ENCODE measurements at places on chromosomes 12 and 14. TPM values are rescaled to one million over a fixed set of nuclear protein-coding genes. Genes with fewer than 3 reads are reported as not detected.

DNA sequence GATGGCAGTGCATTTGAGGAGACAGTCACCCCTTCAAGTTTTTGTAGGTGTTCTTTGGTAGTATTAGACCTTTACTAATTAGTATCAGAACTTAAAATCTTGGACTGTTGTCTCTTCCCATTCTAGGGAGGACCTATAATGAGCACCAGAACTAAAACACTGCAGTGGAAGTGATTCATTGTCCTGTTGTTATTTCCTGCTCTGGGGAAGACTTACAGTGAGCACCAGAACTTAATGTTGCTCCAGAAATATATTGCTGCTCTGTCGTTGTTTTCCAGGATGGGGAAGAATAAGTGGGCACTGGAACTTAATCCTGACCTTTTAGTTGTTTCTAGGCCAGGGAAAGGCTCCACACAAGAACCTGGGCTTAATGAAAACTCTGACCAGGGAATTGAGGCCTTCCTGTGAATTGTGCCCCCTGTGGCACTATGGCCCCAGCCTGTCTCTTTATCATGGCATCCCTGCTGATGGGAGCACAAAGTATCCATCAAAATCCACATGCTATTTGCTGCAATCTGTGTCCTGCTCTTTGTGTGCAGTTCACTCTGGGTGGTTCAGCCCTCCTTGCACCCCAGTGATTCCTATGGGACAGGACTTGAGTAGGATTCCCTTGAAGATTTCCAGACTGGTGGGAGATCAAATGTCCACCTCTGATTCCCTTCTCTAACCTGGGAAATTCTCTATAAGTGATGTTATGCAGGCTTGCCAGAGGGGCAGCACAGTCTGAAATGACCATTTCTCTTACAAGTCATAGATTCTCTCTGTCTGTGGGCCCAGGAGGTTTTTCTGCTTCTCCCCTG lies 175.8 kb downstream of the PAWR start:
- no peak for DNase-seq

DNA sequence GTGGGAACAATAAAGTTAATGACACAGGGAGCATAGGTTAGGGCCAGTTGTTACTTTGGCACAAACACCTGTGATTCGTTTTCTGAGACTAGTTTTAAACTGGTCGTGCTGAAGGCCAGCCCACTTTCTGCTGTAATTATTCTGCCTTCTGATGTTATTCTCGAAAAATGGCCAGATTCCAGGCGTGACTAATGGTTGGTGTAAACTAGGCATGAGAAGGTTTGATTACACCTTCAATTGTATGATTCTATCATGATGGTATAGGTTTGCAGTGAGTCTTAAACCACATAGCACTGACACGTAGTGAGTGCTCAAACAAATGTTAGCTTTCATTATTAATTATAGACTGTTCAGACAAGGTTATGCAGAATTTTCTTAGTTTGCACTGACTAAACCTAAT lies 39.0 kb downstream of the CKB start:
- no peak for DNase-seq

DNA sequence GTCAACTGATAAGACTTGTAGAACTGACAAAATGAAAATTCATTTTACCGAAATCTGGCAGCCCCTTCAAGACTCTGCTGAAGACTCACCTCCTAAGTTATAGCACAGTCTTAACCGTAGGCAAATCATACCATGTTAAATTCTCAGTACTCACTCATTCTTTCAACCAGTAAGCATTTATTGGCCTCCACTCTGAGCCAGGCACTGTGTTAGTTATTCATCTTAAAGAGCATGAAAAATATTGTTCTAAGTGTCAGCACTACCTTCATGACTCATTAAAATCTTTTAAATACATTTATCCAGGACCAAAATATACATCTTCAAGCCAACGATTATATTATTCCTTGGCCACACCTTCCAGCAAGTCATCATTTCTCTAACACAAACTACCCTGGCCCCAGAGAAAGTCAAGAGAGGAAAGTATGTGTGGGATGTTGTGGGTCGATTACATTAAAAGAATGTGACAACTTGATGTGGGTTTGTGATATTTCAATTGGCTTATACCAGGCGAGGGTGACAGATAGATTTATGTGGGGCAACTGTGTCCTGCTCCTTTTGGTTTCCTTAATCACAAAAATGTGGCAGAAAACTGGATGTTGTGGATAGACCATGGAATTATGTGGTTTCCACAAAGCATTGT lies 55.0 kb downstream of the TMEM30B start:
- no peak for DNase-seq

- DNase-seq, result peak; percentile 43
These were observed 18.6 kb downstream of the PRORP start for GRCh38 chr14:35140718-35141581.

DNA sequence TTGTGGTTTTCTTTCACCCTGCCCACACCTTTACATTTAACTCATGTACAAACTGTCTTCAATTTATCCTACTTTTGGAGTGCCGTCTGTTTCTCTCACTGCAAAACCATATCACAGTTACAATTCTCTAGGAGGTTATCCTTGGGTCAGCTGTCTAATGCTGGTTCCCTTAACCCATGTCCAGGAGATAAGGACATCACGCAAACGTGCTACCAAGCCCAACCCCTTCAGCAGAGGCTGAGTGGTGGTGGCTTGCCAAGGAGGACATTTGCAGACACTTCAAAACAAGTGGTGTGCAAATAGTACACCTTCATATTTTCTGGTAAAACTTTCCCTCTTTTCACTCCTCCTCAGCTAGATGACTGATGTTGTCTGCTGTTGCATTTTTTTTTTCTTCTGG lies 167.9 kb downstream of the PAX9 start:
- DNase-seq, result no peak

DNA sequence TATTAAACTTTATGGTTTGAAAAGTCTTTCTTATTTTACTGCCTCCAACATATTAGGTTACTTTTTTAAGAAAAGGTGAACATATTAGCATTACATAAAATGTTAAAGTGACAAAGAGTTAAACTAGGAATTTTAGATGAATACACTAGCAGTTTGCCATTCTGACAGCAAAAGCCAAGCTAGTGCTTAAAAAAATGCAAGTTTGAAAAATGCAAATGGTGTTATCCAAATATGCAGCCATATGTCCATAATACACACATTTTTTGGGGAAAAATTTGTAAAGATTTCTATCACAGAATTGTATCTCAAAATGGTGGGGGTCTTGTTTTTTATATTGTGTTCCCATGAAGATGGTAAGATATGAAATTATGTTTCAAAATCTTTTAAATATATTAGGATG lies 466.1 kb downstream of the FOXG1 start:
- DNase-seq, result no peak

GRCh38 chr14:104284107-104284592 lies 145.8 kb downstream of the KIF26A start:
- no peak for DNase-seq

GRCh38 chr14:57189070-57189469 lies 79.6 kb downstream of the EXOC5 start:
- DNase-seq, result no peak

PCED1B gene
- 4.7 TPM for polyA plus RNA-seq

DLGAP5 gene
- 0.89 TPM for polyA plus RNA-seq

MSRB3 gene
- polyA plus RNA-seq, result 11.5 TPM

ANKS1B gene
- polyA plus RNA-seq, result 1.2 TPM

EIF2B2 gene
- 45.2 TPM for polyA plus RNA-seq

TCL1B gene
- polyA plus RNA-seq, result not detected

SYNDIG1L gene
- 1.2 TPM for polyA plus RNA-seq

MAP1LC3B2 gene
- 1.1 TPM for polyA plus RNA-seq
